ENCODE measurements at places on chromosomes 3 and 15.
A peak's percentile ranks its signal among the peaks of the same experiment; 100 is the strongest.

DNA sequence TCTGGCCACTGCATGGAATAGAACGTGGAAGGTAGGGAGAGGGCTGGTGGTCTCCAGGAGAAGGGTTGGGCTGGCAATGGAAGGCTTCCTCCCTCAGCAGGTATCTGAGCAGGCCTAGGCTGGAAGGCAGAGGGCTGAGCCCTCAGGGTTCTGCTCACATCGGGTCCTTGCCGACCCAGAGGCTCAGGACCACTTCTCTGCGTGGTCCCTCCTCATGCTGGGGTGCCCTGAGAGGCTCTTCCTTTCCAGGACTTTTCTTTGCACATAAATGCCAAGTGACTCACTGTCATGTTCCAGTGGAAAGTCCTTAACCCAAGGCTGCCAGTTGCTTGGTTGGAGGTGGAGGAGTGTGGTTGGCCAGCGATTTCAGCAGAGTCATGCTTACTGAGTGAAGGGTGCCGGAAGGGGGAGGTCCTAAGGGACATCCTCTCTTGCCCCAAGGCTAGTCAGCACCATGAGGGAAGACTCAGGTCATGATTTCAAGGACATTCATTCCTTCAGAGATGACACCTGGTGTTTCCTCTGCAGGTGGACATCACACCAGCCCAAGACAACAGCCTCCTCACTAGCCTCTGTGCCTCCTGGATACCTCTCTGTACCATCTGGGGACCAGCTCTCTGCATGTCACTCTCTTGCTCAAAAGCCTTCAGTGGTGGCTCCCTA lies 8.2 kb downstream of the SLC6A6 start:
- peak; percentile 60 for DNase-seq

- peak; percentile 66 for DNase-seq
Observed at GRCh38 chr3:158731938-158732855, at the start of gene RARRES1. RARRES1 (minus strand) TSS chr3:158732457; CDS start chr3:158732415, 42 bp downstream.

DNA sequence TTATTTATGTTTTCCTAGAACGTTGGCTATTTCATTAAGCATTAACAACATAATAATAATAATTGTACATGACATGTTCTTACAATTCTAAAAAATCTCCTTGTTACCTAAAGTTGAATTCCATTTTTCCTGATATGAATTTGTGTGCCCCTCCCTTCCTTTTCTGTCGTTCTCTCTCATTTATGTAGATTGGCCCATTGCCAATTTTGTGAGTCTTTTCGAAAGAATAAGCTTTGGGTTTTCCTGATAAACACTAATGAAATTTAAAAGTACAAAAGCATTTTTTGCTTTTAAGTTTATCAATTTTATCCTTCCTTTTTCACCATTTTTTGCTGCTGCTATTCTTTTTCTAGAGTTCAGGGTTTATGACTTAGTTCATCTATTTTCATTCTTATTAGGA lies 44.9 kb downstream of the PRR23E start:
- no peak for DNase-seq

DNA sequence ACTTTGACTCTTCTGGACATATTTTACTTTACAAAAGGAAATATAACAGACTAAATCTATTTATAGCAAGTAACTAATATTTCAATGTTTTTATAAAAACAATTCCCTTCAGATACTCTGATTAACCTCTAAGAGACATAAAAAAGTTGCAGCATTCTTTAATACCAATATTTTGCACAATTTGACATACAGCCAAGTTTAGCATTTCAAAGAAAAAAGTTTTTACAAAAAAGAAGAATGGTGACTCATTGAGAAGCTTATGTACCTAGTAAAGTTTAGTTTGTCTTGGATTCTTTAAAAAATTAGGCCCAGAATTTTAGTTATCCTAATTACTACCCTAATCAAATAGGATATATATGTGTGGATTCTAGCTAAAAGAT lies 17.6 kb downstream of the DAZL start:
- DNase-seq = no peak

GRCh38 chr15:97174886-97175540 lies 785.5 kb upstream of the ARRDC4 start:
- no peak for DNase-seq

- DNase-seq = no peak
Observed at GRCh38 chr3:123275691-123276090, 73.9 kb downstream of the SEC22A start.

- DNase-seq = no peak
Observed at GRCh38 chr3:6753536-6753935, 107.4 kb upstream of the GRM7 start.

DNA sequence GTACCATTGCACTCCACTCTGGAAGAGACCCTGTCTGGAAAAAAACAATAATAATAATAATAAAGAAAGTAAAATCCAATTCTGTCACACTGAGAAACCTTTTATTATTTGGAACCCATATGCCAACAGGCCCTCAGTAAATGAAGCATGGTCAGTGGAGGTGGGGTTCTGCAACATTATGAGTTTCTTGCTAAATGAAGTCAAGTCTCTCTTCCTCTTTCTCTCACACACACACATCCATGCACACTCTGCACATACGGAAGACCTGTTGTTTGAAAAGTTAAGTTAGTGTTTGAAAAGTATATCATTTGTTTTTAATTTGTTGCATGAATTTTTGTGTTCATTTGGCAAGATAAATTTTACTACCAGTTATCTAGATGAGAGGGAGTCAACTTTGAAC lies 27.8 kb downstream of the GAP43 start:
- peak; percentile 24 for DNase-seq

GRCh38 chr15:78739206-78739605 lies 72.1 kb downstream of the ADAMTS7 start:
- DNase-seq = no peak
